ENCODE measurements at places on chromosomes 7 and 10.

GRCh38 chr7:32047075-32047474 lies 23.1 kb downstream of the PDE1C start:
- DNase-seq: no peak

- no peak for DNase-seq
These were observed 49.7 kb downstream of the CDK14 start for GRCh38 chr7:90645784-90646183.

DNA sequence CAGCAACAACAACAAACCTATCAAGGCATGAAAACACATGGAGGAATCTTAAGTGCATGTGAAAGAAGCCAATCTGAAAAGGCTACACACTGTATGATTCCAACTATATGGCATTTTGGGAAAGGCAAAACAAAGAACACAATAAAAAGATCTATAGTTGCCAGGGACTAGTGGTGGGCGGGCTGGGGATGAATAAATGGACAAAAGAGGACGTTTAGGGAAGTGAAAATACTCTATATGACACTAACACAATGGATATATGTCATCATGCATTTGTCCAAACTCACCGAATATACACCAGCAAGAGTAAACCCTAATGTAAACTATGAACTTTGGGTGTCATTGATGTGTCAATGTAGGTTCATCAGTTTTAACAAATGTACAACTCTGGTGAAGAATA lies 89.1 kb downstream of the SEMA3E start:
- no peak for DNase-seq

GRCh38 chr7:54802841-54803240 lies 43.8 kb upstream of the SEC61G start:
- no peak for DNase-seq

GRCh38 chr10:128316925-128317324 lies 190.7 kb upstream of the MKI67 start:
- no peak for DNase-seq

- DNase-seq: no peak
These were observed 3.9 kb upstream of the NMT2 start for GRCh38 chr10:15172306-15172840.

GRCh38 chr10:43047288-43047970 lies 29.4 kb upstream of the RET start:
- no peak for DNase-seq

GRCh38 chr10:101273330-101273729 lies 44.1 kb upstream of the LBX1 start:
- no peak for DNase-seq

DNA sequence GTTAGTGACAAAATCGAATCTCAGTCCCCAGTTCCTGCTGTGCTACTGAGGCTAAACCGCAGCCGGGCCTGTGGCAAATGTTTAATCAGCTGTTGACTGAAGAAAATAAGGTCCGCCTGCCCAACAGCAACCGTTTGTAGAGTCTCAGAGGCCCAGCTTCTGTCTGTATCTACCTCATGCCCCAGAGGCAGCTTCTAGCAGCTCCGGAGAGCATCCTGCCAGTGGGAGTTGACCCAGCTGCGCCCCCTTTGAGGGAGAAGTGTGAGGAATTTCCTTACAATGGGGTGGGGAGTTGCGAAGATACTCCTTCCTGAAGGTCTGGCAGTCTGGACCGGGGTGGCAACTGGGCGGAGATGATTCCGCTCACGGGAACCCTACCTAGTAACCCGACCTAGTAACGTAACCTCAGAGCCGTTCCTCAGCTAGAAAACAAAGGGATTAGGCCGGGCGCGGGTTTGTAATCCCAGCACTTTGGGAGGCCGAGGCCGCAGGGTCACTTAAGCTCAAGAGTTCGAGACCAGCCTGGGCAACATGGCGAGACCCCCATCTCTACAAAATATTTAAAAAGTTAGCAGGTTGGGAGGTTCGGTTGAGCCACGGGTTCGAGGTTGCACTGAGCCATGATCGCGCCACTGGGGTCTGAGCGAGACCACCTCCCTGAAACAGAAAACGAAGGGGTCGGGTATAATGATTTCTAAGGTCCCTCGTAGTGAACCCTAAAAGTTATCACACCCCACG lies 846 bp upstream of the ZNF775 start:
- peak; percentile 50 for DNase-seq

- DNase-seq: no peak
These were observed 227.4 kb upstream of the KAT6B start for GRCh38 chr10:74598891-74599566.

DNA sequence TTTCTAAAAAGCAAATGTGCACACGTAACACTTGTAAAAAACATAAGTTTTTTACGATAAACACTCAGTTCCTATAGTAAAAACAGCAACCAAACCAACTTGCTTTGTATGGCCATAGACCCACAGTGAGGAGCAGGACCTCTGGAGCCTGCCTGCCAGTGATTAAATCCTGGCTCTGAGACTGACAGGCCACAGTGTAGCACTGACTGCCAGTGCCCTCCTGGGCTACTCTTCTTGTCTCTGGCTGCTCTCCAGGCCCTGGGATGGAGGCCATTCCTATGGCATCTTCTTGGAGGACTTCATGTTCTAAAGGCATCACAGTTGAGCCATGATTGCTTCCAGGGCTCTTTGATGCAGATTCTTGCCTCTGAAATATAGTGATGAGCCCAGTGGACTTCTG lies 22.7 kb upstream of the TMEM254 start:
- DNase-seq: no peak

GRCh38 chr10:63346015-63346441 lies 119.7 kb downstream of the JMJD1C start:
- no peak for DNase-seq

DNA sequence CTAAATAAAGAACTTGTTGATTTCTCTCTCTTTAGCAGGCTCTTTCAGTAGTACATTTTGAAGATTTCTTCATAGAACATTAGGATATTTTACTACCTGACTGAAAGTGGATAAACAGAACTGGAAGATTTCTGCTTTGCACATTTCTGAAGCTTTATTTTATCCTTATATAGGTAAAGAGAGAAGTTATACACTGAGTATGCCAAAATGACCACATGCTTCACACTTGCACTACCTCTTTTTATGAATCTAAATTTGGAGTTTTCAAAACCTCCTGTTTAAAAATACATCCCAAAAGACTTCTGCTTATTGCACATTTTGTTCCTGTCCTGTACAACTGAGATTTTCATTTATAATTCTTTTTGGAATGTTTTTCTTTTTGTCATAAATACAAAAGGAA lies 197.4 kb upstream of the PRPS1L1 start:
- DNase-seq: no peak

DNA sequence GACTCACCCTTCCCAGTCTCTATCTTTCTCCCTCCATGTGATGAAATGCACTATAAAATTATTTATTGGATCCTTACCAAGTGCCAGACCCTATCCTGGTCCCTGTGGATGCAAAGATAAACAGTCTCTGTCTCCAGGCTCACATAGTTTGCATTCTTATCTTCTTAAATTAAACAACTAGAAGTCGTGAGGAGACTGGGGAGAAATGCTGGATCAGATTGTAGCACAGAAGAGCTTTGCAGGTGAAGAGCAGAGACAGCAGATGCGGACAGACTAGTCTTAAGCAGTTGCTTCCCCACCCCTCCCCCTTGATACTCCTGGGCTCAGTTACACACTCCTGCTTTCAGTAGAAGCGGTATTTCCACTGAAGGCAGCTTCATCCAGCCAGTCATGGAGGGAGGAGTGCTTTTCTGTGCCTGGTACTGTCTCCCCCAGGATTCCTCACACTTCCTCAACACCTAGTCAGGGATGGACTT lies 20.8 kb upstream of the CDK1 start:
- no peak for DNase-seq

Data from NCI-H1930 (cell line).